CD4-positive, alpha-beta T cell treated with Interleukin-17A for 4 hours (primary cell): ENCODE measurements at places on chromosomes 12 and 14.

GRCh38 chr12:116697305-116697704 lies 40.6 kb downstream of the SPRING1 start:
- no peak for DNase-seq

DNA sequence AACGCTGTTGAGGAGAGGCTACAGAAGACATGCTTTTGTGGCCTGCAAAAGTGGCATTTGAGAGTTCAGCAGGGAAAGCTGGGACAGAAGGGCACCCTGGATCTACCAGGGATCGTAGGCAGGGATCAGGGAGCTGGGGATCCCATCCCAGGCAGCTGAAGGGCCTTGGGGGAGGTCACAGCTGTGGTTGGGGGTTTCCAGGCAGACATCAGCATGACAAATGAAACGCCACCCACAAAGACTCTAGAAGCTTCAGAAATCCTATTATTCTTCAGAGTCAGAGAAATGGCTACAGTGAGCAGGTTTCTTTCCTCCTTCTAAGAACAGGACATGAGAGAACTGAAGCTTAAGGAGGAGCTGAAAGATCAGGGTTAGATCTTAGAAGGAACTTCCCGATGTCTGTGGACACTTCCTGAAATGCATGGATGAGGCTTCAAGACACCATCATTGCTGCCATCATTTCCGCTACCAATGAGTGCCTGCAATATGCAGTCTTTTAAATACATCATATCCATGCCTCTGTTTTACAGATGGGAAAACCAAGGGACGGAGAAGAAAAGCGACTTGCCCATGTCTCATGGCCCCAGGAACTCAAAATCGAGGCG lies 104.3 kb downstream of the RBM19 start:
- no peak for DNase-seq

GRCh38 chr12:99746538-99746937 lies 99.0 kb downstream of the GARIN6 start:
- no peak for DNase-seq

- no peak for DNase-seq
Measured at GRCh38 chr12:45292486-45293195, 76.7 kb downstream of the ANO6 start.

- DNase-seq = peak; percentile 62
Measured at GRCh38 chr12:94282675-94283074, 134.3 kb downstream of the PLXNC1 start.

GRCh38 chr14:44265246-44265645 lies 241.8 kb downstream of the FSCB start:
- no peak for DNase-seq

GRCh38 chr12:122880155-122880667 lies 15.7 kb downstream of the VPS37B start:
- DNase-seq = no peak

GRCh38 chr12:45768194-45768593 lies 38.7 kb downstream of the ARID2 start:
- DNase-seq = no peak

- no peak for DNase-seq
Measured at GRCh38 chr14:96146131-96146771, 58.4 kb upstream of the BDKRB2 start.

- DNase-seq = no peak
Measured at GRCh38 chr12:81381951-81382350, 304.1 kb downstream of the ACSS3 start.

DNA sequence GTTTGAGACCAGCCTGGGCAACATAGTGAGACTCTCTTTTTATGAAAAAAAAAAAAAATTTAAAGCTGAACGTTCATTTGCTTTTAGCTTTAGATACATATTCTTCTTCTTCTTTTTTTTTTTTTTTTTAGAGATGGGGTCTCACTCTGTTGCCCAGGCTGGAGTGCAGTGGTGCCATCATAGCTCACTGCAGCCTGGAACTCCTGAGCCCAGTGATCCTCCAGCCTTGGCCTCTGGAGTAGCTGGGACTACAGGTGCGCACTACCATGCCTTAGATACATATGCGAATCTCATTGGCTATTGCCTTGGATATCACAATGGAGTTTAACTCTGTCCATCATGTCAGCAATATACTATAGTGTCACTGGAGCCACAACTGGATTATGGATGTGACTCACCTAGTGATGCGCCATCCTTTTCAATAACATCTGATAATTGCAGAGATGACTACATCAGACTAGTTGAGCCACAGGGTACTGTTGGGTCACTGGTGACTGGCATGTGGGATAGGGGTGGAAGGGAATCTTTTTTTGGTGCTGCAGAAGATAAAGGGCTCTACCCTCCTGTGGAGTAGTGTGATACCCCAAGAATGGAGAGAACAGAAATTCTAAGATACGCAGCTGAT lies 2.7 kb upstream of the ADIPOR2 start:
- no peak for DNase-seq

GRCh38 chr12:31928246-31929026 lies 30.8 kb upstream of the RESF1 start:
- DNase-seq = peak; percentile 22

- no peak for DNase-seq
Measured at GRCh38 chr12:3218228-3219171, 141.3 kb downstream of the TSPAN9 start.

DNA sequence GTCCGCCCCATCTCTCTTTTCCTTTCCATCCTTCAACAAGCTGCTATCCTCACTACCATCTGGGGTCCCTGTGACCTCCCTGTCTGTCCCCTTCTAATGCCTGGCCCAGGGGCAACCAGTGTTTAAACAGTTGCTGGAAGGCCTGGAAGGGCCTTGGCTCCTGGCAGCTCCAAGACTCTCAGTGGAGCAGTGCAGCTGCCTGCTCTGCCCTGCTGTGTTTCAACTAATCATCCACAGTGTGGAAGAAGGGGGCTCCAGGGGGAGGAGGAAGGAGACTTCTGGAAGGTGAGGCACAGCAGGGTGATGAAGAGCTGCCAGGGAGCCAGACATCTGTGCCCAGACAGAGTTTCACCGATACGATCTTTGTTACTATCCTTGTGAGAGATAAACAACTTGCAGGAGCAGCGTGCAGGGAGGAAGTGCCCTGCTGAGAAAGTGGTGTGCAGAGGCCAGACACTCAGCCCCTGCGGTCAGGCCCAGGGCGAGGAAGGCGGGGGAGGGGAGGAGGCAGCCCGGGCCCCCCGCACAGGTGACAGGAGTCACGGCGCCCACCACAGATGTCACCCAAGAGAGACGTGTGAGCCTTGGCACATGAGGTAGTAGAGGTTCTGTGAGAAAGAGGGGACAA lies 1061.8 kb downstream of the BCL11B start:
- peak; percentile 86 for DNase-seq

- no peak for DNase-seq
Measured at GRCh38 chr12:58455136-58455535, 465.2 kb downstream of the LRIG3 start.

- DNase-seq = no peak
Measured at GRCh38 chr12:53733807-53734200, 6.6 kb upstream of the CALCOCO1 start.

GRCh38 chr12:10241290-10241689 lies 28.6 kb downstream of the GABARAPL1 start:
- DNase-seq = no peak

- no peak for DNase-seq
Measured at GRCh38 chr14:73665130-73665529, 20.3 kb downstream of the DNAL1 start.

GRCh38 chr12:107431942-107432341 lies 253.7 kb upstream of the PWP1 start:
- DNase-seq = no peak

DNA sequence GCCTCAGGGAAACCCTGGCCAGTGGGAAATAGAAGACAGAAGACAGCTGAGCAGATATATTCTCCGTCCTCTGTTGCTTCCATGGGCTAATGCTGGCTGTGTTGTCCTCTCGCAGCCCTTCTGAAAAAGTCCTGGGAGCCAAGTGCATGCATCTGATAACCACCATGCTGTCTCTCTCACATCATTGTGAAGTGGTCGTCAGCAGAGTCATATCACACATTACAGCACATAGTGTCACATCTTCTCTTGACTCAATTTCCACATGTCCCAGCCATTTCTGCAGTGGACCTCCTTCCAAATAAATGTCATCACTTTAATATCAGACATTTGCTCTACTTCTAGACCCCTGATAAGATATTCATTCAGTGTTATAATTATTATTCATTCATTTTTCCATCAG lies 3.8 kb downstream of the TAS2R20 start:
- no peak for DNase-seq

DNA sequence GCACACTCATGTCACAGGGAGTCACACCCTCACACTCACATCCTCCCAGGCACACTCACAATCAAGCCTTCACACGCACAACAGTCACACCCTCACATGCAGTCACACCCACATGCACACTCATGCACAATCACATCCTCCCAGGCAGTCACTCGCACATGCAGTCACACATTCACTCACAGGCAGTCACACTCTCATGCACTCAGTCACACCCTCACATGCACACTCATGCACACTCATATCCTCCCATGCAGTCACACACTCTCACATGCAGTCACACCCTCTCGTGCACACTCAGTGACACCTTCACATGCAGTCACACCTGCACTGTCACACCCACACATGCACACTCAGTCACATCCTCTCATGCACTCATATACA lies 12.3 kb downstream of the TMEM179 start:
- DNase-seq = no peak

- DNase-seq = no peak
Measured at GRCh38 chr14:72434856-72435255, 459.0 kb downstream of the DPF3 start.

GRCh38 chr12:51717326-51717925 lies 126.4 kb downstream of the SCN8A start:
- DNase-seq = no peak

GRCh38 chr14:74583689-74584434 lies 28.2 kb downstream of the LTBP2 start:
- DNase-seq = no peak

GRCh38 chr12:5402009-5402935 lies 29.6 kb upstream of the NTF3 start:
- no peak for DNase-seq

- DNase-seq = no peak
Measured at GRCh38 chr14:92277031-92277430, 45.9 kb upstream of the SLC24A4 start.

- peak; percentile 46 for DNase-seq
Measured at GRCh38 chr12:120971299-120972180, 6.8 kb upstream of the HNF1A start.

- no peak for DNase-seq
Measured at GRCh38 chr12:95224202-95225170, 6.9 kb downstream of the VEZT start.

DNA sequence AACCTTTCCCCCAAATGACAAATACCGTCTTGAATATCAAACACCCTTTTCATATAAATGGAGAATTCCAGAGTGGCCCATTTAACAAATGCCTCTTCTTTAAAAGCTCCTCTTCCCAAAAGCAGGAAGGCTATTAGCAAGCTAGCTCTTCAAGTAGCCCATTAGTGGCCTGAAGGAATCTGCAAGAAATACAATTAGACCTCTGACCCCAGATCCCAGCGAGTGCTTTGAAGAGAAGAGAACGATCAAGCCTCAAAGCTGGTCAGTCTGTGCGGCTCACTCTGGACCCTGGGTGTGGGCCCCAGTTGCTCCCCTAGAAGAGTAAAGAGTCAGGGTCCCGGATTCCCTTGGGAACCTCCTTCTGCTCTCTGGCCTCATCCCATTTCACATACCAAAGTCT lies 325.6 kb downstream of the NUAK1 start:
- DNase-seq = no peak

DNA sequence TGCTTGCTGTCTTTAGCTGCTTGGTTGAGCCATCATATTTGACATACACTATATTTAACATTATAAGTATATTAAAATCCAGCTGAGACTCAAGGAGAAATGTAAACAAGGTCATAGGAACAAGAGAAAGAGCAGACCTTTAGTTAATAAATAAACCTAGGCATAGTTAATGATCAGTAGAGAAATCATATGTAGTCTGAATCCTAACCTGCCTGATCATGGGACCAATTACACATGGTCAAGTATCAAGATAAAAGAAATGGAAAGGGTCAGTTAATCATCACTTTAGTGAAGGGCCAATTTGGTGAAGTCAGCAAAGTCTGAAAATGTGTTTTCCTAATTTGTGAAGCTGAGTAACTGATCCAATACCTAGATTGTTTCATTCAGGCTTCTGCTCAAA lies 7.5 kb downstream of the RNF212B start:
- no peak for DNase-seq

DNA sequence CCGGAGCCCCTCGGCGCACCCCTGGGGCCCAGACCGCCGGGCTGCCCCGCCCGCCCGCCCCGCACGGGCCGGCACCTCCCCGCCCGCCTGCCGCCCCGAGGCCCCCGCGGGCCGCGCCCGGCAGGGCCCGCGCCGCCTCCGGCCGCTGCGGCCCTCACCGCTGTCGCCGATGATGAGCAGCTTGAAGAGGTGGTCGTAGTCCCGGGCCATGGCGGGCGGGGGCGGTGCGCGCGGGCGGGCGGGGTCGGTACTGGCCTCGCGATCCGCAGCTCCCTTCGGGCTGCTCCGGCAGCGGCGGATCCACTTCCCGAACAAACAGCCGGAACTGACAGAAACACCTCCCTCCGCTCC lies at the start of gene RAB35:
Gene RAB35 (minus strand): TSS at position 313 of the 351 bp plus-strand sequence. CDS start 103 bp downstream, at position 210.
- no peak for DNase-seq

DNA sequence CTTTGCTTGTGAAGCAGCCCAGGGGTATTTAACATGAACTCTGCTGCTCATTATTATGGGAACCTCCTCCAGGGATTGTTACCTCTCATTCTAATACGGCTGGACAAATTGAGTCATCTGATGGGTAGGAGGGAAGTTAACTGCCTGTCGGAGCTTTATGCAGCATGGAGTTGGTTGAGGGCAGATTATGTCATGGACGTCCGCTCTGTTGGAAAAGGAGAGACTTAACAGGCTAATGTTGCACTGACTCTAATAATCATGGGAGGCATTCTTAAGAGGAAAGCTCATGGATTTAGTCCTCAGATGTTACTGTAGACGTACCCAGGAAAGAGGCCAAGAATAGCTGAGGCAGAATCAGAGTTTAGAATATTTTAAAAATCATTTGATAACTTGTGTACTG lies 9.9 kb downstream of the POP5 start:
- no peak for DNase-seq

- DNase-seq = no peak
Measured at GRCh38 chr12:116130431-116130830, 147.1 kb downstream of the MED13L start.

GRCh38 chr14:64119980-64120379 lies 174.2 kb downstream of the ESR2 start:
- no peak for DNase-seq

GRCh38 chr14:69670093-69670492 lies 58.7 kb downstream of the SUSD6 start:
- no peak for DNase-seq

GRCh38 chr14:99514552-99515300 lies 33.5 kb downstream of the CCNK start:
- DNase-seq = no peak

GRCh38 chr12:124509300-124509675 lies 58.1 kb downstream of the NCOR2 start:
- no peak for DNase-seq

- DNase-seq = no peak
Measured at GRCh38 chr12:45988264-45988663, 2.1 kb downstream of the SCAF11 start.

DNA sequence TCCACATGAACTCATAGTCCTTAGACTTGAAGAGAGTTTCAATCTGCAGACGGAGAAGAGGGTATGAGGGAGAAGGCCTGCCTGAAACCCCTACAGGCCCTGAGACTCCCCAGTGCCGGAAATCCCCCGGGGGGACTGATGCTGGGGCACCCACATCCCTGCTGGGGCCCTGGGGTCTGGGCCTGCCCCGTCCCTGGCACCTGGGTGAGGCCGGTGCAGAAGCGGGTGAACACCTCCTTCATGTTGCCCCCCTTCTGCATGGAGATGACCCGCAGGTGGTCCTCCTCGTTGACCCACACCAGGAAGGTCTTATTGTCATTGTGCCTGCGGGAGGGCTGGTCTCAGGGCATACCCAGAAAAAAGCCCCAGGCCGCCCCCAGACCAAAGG lies 2.4 kb downstream of the CKB start:
- no peak for DNase-seq
